HFF-Myc (cell line): ENCODE measurements at places on chromosomes 12 and 14.

DNA sequence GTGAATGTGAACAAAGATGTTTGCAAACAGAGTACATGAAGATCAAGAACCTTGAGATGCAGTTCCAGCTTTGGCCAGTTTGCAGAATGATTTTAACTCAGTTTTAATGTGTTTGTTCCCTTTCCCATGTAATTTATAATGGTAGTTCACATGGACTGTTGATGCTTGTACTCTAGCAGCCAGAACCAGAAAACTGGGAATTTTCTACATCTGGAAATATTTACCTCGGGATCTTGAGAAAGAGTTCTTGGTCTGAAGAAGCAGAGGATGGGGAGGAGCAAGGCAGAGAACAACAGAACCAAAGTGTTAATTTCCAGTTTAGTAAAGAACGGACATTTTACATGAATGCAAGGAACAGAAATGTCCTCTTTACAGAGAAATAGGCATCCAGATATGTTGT lies 37.0 kb upstream of the PMCH start:
- no peak for DNase-seq

- DNase-seq = no peak
These were observed 113.4 kb downstream of the LGMN start for GRCh38 chr14:92635031-92635430.

- no peak for DNase-seq
These were observed 115.4 kb downstream of the KIF21A start for GRCh38 chr12:39327510-39327909.

DNA sequence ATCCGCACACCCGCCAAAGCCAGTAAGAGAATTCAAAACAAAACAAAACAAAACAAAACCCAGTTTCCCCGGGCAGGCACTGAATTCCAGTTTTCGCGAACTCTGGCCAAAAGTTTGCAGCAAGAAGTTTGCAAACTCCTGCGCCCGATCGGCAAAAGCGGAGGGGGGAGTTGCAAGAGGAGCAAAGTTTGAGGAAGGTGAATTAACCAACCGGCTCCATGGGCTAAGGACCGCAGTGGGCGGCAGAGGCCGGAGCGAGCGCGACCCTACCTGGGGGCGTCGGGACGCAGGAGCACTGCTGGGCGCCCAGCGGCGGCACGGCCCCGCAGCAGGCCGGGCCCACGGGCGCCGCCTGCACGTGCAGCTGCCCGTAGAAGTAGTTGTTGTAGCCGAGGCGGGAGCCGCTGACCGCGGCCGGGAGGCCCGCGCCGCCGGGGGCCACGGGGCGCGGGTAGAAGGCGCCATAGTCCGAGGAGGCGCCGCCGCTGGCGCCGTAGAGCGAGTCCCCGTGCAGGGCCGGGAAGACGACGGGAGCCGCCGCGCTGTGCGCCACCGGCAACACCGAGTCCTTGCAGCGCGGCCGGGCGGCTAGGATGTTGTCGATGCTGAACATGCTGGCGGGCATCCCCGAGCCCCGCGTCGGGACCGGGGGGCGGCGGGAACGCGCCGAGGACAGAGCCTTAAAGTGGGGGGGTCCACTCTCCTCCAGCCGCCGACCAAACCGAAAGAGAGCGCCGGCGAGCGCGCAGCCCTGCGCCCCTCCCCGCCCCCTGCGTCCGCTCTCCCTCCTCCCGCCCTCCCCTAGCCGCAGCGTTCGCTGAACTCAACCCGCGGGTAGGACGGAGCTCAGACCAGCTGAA lies at the start of gene GSC:
Gene GSC, minus strand, starts transcription at position 723 of the 860 bp plus-strand sequence. Its CDS starts 98 bp downstream, at position 625.
- DNase-seq = no peak

DNA sequence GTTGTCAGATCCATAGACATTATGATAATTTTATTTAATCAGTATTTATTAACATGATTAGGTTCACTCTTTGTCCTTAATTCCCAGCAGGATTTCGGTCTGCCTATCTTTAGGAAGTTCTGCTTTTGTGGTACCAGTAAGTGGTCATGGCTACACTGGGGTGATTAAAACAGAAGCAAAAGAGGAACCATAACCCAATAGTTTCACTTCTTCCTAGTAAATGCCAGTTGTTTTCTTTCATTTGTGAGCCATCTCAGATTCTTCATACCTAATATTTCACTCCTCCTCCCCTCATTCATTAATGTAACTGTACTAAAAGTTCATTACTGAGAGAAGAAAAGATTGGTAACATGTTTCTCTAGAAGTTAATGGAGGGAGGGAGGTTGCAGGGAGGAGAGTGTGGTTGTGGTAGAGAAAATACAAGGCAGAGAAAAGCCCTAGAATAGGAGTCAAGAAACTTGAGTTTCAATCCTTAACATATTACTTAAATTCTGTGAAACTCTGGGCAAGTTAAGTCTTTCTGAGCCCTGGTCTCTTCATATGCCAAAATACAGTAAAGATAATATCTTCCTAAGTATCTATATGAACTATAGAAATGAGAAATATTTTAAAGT lies 101.2 kb downstream of the PEBP1 start:
- no peak for DNase-seq

GRCh38 chr14:75238756-75239455 lies 39.7 kb upstream of the FOS start:
- DNase-seq = no peak

- no peak for DNase-seq
These were observed 46.3 kb upstream of the BCL11B start for GRCh38 chr14:99318091-99318958.

GRCh38 chr14:101790232-101790631 lies 28.7 kb downstream of the PPP2R5C start:
- no peak for DNase-seq

DNA sequence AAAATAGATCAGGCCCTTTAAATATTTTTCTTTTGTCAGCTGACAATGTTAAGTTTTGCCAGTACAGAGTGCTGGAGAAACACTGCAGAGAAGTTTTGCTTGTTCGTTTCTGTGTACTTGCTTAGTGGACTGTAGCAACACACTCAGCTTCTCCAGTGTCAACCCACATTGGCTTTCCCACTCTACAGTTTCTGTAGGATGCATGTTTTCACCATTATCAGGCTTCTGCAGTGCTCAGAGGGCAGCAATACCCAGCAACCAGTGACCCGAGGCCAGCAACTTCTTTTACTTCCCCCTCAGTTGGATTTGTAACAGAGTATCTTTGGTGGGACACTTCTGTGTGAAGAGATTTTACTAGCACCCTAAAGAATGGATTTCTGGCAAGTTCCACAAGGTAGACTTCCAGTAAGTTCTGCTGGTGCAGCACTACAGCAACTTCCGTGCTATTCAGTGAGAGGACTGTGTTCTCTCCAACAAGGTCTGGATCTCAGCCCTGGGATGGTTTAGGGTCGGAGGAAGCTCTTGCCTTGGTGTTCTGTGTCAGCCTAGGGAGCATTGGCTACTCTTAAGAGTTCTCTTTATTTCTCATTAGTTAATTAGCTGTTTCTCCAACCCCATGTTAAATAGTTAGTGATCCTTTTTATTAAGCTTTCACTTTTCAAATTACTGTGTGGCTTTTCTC lies 70.4 kb downstream of the FUT8 start:
- DNase-seq = no peak

DNA sequence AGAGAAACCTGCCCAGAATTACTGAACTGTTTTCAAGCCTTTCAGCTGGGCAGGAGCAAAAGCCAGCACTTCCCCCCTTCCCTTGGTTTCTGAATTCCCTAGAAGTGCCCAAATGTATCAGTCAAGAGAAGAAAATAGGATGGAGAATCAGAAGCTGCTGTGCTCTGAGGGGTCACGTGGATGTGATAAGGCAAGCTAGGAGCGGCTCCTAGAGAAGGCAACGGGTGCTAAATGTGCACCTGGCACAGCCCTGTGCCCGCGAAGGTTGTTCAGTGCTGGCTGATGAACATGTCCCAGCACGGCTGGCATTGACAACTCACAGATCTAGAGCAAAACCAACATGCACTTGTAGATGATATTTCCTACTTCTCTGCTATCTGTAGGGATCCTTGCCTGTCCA lies 8.3 kb downstream of the EMG1 start:
- no peak for DNase-seq

- DNase-seq = no peak
These were observed 278.3 kb downstream of the SEC23A start for GRCh38 chr14:38824706-38825105.

DNA sequence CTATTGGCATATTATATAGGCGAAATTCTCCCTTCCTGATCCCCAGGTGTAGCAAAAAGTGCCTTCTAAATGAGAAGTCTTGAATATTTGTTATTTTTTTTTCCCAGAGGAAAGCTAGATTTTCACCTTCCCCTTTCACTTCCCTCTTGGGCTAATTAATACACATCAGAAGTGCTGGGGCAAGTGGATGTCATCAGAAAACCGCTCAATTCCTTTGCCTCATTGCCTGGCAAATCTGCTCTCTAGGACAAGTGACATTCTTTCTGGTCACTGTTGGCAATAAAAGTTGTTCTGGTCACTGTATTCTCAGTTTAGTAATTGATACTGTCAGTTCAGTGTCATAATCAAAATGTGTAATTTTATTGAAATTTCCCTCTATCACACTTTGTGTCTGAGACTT lies 174.5 kb downstream of the ETNK1 start:
- no peak for DNase-seq

DNA sequence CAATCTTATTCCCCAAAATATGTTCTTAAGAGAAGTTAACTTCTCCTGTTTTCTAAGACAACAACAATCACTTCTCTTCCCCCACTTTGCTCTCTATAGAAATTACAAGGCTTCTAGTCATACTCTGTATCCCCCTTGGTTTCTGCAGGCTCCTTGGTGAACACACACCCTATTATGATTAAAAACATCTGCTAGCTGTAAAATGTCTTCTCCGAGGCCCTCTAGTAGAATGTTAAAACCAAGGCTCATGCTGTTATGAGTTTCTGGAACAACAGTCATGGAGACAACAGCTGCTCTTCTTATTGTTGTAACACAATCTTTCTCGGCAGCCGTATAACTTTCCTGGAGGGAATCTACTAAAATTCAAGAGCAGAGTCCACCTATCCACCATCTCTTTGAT lies 397.5 kb upstream of the CCDC196 start:
- DNase-seq = peak; percentile 20

GRCh38 chr12:10033783-10034545 lies 3.5 kb downstream of the CLEC9A start:
- peak; percentile 12 for DNase-seq

- no peak for DNase-seq
These were observed 66.4 kb downstream of the ITPK1 start for GRCh38 chr14:93049315-93049714.

- DNase-seq = no peak
These were observed 16.4 kb upstream of the RNASE4 start for GRCh38 chr14:20667957-20668356.

DNA sequence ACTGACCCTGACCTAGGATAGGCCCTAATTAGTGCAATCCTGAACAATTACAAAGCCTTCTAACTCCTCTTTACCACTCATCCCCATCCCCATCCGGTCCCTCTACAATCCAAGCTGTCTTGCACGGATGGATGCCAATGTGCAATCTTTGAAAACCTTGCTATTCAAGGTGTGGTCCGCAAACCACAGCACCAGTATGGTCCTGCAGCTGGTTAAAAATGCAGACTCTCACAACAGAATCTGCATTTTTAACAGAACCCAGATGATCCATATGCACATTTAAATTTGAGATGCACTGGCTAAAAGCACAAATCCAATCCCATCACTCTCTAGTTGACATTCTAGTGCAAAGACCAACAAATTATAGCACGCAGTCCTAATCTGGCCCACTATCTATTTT lies 230.6 kb upstream of the KRR1 start:
- no peak for DNase-seq

GRCh38 chr14:95091581-95091980 lies 65.7 kb downstream of the DICER1 start:
- no peak for DNase-seq

- DNase-seq = peak; percentile 99
These were observed 155.4 kb downstream of the TMX1 start for GRCh38 chr14:51395361-51395849.

DNA sequence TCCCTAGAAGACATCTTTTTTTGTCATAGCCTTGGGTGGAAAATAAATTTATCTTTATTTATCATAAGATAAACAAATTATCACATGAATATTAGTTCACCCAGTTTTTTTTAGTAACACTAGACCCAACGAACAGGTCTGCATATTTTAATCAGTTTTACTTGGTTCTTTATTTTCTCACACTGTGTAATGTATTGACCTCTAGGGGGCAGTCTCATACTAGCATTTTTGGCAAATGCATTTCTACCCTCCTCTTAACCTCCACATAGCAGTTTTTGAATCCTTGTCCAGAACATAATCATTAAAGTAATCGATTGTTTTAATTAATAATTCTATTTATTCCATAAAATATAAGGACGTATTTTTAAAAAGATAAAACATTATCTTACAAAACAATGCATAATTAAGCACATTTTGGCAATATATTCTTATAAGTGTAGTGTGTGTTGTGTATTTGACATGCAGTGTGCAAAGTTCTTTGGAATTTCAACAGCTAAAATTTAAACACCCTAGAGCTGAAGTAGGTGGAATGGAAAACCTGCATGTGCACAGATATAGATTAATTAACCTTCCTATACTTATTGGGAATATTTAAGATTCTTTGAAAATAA lies 31.6 kb upstream of the PTPRQ start:
- DNase-seq = peak; percentile 33

DNA sequence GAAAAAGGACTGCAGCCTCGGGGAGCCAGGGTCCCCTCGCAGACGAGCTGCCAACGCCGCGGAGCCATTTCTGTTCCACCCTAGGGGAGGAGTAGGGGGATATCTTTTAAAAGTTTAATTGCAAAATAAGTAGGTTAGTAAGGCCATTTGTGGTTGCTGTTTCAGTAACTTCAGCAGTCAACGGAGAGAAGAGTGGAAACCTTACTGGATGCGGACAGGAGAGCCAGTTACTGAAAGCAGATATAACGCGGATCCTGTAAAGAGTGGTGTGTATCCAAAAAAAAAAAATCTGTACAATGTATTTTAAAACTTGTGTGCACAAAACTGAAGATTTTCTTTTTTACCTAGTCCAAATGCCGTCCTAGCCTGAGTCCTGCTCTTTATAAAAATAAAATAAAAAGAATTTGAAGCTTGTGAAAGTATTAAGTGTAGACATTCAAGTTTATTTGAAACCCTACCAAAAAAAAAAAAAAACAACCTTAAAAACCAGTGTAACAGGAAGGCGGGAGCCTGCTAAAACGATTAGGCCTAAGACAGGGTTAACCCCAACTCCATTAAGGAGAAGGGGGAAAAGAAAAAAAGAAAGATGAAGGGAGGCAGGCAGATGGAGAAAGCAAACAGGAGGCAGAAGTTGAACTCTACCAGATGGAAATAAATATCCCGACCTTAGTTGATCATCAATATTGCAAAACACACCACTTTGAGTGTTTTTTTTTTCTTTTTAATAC lies 1.0 kb upstream of the BTG1 start:
- no peak for DNase-seq

- no peak for DNase-seq
These were observed 24.2 kb upstream of the YAF2 start for GRCh38 chr12:42262271-42262670.

GRCh38 chr12:88575361-88575970 lies 4.8 kb downstream of the KITLG start:
- DNase-seq = no peak

DNA sequence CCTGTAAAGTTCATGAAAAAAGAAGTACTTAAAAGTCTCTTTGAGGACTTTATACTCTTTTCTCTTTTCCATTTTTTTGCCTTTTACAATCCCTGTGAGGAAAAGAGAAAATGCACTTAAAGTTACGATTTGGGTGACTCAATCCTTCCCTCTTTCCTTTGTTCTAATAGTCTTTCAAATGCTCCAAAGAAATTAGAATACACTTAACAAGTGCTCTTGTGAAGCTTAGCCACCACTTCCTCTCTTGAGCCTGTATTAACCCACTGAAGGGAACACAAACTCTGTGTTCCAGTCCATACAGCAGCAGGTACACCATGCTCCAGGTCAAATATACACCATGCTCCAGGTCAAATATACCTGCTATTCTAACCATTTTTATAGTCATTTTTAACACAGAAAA lies 581.1 kb upstream of the MGAT4C start:
- no peak for DNase-seq

- no peak for DNase-seq
These were observed 27.5 kb downstream of the RHOJ start for GRCh38 chr14:63231766-63232165.
